Epithelial cell of esophagus (primary cell): ENCODE measurements at places on chromosomes 12 and 14.
A peak's percentile ranks its signal among the peaks of the same experiment; 100 is the strongest.

- DNase-seq: no peak
Observed at GRCh38 chr12:70240673-70241072, 2.6 kb upstream of the CNOT2 start.

GRCh38 chr12:9123781-9124382, 8.2 kb upstream of the A2M start:
- DNase-seq: no peak

DNA sequence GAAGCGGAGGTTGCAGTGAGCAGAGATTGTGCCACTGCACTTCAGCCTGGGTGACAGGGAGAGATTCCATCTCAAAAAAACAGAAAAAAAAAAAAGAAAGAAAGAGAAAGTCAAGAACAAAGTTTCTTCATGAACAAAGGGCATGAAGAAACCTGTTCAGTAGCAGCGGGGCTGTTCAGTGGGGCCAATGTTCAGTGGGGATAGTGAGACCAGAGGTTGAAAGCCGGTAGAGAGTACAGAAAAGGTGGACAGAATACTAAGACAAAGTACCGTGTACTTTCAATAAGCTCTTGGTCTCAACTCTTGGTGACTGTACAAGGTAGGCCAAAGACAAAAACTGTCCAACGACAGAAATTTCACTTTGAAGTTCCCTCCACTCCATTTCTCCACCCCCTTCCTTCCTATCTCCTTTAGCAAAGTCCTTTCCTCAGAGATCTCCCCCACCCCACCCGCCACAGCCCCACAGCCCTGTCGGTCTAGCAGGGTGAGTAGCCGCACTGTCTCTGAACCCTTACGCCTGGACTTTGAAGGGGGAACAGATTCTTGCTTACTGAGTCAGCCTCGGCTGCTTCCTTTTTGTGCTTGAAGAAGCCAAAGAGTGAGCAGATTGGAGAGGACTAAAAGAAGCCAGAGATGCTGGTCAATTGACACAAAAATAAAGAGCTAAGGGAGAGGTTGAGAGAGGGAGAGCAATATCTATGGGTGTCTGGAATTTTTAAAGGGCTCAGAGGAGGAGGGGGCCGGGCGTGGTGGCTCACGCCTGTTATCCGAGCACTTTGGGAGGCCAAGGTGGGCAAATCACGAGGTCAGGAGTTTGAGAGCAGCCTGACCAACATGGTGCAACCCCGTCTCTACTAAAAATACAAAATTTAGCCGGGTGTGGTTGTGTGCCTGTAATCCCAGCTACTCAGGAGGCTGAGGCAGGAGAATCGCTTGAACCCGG, 44.2 kb upstream of the FOS start:
- peak; percentile 69 for DNase-seq

GRCh38 chr14:24263848-24264247, 871 bp upstream of the TGM1 start:
- peak; percentile 70 for DNase-seq

DNA sequence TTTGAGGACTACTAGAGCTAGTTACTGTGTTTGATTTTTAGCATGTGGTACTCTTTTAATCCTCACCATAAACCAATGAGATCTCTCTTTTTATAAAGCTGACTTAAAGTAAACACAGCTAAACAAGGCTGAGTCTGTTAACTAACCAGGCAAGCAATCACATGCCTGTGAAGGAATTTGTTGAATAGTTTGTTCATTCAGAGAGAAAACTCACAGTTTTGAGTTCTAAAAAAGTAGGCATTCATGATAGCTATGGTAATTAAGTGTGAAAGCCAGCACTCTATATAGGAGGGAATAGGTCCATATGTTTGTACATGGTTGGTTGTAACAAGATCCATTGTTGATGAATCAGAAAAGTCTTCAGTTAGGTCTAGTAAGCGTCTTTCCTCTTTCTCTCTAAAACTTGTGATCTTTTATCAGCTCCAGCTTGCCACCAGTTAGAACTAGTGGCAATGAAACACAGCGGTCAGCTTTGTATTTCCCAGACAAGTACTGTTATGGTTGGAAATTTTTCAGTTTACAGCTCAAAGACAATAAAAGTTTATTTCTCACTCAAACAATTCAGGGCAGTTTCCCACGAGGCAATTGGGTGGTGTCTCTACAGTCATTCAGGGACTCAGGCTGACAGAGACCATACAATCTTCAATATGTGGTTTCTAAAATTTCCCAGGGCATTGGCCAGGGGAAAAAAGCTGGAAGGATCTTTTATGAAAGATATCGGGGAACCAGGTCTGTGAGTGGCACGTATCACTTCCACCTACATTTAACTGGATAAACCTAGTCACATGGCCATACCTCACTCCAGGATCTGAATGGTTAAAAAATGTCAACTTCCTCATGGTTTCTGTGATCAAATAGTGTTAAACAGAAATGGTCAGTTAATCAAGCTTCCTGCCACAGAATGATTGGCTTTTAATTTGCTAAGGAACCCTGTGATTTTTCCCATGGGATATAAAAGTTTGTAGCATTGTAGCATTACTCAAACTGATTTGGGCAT, 203.1 kb downstream of the KIF21A start:
- DNase-seq: peak; percentile 59

GRCh38 chr12:89189448-89189847, 162.9 kb downstream of the DUSP6 start:
- no peak for DNase-seq

GRCh38 chr14:56660677-56661389, 81.2 kb downstream of the TMEM260 start:
- DNase-seq: no peak

GRCh38 chr12:52813885-52814709, at the start of gene KRT4:
Gene KRT4, minus strand, starts transcription at chr12:52814116. Its CDS starts 58 bp downstream, at chr12:52814058.
- no peak for DNase-seq

DNA sequence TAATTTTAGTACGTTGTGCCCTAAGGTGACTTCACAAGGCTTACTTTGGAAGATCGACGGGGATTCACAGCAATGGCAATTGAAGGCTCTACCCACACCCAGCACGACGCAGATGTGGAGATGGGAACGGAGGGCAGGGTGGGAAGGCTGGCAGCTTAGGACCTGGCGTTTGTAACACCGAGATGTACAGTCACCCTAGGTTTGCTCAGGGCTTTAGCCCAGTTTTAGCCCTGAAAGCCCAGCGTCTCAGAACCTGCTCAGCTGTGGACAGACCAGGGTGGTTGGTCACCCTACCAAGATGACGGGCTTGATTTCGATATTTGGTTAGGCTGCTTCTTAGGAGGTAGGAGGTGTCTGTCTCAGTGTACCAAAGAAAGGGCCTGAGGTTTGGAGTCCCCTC, 100.5 kb upstream of the MED13L start:
- DNase-seq: no peak

GRCh38 chr12:117140397-117141096, 41.3 kb upstream of the TESC start:
- DNase-seq: no peak

DNA sequence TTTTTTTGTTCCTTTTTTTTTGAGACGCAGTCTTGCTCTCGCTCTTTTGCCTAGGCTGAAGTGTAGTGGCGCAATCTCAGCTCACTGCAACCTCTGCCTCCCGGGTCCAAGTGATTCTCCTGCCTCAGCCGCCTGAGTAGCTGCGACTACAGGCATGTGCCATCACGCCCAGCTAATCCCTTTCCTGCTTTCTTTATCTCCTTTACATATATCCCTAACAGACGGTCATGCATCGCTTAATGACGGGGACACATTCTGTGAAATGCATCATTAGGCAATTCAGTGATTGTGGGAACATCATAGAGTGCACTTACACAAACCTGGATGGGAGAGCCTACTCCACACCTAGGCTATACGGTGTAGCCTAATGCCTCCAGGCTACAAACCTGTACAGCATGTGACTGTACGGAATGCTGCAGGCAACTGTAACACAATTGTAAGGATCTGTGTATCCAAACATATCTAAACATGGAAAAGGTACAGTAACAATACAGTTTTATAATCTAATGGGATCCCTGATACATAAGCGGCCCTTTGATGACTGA, 32.8 kb downstream of the NOS1 start:
- DNase-seq: peak; percentile 44

GRCh38 chr12:70353780-70354660, 12.1 kb upstream of the KCNMB4 start:
- DNase-seq: no peak

DNA sequence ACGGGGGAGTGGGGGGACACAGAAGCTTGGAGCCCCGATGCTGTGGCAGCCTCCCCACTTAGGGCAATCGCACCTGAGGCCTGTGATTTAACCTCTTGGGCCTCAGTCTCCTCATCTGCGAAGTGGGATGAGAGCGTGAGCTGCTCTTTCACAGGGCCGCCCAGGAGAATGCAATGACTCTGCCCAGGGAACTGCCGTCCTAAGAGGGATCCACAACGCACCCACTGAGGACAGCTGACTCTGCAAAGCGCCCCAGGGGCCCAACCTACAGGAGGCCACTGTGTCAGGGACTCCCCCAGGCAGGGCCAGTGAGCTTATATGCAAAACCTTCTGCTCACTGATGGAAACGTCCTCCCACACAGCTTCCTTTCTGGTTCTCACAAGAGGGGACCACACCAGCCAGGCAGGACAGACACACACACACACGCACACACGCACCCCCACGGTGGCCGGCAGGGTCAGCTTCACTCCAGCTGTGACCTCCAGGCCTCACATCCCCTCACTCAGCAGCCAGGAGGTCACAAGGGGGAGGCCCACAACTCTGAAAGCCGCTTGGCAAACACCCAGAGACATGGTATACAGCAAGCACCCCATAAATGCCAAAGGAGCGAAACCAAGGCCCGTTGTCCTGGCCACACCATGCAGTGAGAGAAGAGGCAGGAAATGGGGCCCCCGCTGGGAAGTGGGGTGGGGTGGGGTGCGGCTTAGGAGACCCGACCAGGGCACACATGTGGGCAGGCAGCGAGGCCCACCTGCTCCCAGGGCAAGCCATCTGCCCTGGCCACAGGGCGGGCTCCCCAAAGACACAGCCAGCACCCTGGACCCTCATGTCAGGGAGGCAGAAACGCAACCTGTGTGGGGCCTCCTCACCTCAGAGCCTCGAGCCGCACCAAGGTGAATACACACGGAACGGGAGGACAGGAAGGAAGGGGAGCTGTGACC, 73.3 kb downstream of the NCOR2 start:
- no peak for DNase-seq

DNA sequence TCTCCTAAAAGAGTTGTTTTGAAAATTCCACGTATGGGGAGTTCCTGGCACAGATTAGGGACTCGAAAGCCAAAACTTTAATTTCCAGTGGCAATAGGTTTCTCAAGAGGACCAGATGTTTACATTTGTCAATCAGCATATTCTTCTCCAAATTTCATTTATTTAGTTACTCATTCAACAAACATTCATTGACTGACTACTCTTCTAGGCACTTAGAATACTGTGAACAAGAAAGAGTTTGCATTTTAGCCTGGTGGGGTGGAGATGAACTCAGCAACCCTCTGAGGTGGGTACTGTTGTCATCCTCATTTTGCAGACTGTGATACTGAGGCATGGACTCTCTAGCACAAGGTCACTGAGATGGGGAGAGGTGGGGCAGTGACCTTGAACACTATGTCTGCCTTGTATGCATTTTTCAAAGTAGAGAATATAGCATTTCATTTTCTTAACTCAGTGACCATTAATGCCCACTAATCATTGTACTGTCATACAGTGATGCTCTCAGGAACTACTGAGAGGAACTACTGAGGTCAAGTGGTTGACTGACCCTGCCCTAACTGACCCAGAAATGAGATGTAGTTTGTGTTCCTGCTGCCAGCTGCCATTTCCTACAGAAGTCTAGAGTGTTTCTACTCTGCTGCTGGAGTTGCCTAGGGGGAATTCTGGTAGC, 2.2 kb downstream of the L3HYPDH start:
- DNase-seq: peak; percentile 49
